ENCODE measurements at places on chromosomes 7 and 10.

DNA sequence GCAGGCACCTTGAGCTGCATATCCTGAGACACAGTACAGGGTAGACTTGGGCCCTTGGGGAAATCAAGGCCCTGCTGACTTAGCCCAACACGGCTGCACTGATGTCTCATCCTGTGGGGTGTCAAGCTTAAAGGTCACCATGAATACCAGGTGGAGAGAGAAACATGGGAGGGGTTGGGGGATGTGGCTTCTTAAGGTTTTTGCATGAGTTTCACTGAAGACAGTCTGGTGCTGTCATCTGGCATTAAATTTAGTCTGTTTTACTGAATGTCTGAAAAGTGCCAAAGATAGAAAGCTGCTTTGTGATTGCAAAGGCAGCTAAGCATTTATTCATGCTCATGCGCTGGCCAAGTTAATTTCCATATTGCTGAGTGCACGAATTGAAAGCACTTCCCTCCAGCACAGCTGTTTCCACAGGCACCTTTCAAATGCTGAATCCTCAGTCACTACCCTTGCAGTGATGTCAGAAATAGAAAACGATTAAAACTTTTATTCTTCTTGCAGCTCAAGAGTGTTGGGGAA, 102.1 kb downstream of the OSBPL3 start:
- DNase-seq: no peak

DNA sequence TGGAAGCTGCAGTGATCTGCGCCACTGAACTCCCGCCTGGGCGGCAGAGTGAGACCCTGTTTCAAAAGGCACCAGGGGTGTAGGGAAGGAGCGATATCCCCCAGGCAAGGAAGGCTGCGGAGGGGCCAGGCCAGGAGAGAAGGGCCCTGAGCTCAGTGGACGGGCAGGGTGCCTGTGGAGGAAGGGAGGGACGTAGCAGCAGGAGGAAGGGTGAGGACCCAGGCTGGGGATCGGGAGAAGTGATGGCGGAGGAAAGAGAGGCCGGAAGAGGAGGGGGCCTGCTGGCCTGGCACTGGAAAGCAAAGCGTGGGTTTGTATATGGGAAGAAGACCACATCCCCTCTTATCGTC, 45.6 kb downstream of the ALOX5 start:
- no peak for DNase-seq

- no peak for DNase-seq
Observed at GRCh38 chr10:113859261-113859660, 4.8 kb downstream of the NHLRC2 start.

GRCh38 chr7:133564484-133564883, 311.6 kb downstream of the EXOC4 start:
- DNase-seq: no peak

GRCh38 chr10:17200001-17200911, 1.2 kb downstream of the TRDMT1 start:
- peak; percentile 26 for DNase-seq

GRCh38 chr10:69384320-69384719, 32.4 kb downstream of the TACR2 start:
- no peak for DNase-seq

DNA sequence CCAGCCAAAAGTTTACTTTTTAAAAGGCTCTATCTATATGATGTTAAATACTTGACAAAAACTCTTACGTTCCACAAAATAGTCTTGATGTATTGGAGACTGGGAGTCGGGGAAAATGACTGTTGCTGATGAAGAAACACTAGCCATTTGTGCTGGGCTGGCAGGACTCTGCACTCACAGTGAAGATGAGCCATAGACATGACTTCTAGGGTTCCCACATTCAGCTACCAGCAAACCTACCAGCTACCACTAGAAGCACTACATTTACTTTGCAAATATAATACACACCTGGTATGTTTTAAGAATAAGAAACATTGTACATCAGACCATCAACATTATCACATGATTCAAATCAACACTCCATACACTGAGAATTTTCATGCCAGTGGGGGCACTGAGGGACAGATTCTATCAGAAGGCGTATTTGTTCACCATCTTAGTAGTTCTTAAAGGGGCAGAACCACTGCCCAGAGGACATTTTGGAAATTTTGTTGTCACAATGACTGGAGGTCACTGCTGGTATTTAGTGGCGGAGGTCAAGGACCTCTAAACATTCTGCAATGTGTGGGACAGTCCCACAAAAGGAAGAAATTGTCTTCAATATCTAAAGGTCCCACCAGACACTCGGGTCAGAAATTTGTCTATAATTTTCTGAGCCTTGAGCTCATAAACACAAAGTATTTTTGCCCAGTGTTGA, 52.3 kb downstream of the PARD3 start:
- DNase-seq: no peak

DNA sequence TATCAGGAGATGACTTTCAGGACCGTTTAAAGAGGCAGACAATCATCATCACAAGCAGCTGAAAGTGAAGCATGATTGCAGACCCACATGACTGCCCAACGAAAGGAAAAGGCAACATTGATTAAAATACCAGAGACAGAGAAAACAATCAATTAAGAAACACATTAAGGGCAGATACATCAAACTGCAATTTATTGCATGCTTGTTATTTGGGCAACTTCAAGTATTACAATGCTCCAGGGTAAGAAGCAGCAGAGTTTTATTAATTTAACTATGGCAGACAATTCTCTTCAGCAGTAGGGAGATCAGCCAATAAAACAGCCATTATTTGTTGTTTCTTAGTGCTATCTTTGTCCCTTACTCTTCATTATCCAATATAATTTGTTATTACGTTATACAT, 367.7 kb upstream of the HPS1 start:
- no peak for DNase-seq

DNA sequence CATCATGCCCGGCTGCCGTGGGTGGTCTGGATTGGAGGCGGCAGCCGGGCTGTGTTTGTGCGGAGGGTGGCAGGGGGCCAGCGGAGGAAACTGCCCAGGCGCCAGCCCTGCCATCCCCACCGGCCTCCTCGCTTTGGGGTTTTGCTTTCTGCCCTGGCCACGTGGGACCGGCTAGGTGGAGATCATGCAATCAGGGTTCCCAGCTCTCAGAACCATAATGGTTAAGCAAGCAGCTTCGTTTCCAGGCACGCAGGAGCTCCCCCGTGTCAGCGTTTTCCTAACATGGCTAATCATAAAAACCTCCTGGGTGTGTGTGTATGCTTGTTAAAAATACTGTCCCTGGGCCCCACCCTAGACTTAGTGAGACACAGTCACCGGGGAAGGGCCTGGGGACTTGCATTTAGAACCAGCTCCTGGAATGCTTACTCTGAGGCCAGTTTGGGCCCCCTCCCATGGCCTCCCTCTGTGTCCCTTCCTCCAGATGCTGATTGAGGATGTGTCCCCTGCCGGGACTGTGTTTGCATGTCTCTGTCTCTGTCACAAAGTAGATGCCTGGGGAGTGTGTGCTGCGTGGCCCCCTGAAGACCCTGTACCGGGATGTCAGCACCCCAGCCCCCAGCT, 119.3 kb downstream of the CUX1 start:
- DNase-seq: no peak

- DNase-seq: no peak
Observed at GRCh38 chr10:86330778-86331763, 35.5 kb downstream of the GRID1 start.

DNA sequence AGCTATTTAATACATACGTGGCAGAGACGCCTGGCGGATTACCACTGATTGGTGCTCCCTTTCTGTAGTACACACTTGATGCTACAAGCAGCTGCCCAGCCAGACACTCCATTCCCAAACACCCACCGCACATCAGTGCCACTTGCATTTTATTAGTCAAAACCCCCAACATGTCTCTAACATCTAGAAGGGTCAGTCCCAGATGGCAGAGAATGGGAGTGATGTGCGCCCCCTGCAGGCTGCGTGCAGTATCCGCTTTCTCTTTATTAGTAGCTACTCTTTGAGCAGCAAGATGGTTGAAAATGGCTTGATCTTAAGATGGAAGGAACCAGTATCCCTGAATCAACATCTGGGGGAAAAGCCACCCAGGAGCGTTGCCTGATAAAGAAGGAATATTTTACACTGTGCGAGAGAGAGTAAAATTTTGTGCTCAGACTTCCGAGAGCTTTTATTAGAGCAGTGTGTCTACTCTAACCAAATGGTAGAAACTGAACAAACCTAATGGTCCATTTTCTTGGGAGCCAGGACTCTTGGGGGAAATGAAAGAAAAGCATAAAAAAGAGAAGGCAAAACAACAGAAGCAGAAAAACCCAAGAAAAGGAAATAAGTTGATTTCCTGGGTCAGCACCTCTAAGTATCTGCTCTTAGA, 78.3 kb downstream of the ST8SIA6 start:
- no peak for DNase-seq

DNA sequence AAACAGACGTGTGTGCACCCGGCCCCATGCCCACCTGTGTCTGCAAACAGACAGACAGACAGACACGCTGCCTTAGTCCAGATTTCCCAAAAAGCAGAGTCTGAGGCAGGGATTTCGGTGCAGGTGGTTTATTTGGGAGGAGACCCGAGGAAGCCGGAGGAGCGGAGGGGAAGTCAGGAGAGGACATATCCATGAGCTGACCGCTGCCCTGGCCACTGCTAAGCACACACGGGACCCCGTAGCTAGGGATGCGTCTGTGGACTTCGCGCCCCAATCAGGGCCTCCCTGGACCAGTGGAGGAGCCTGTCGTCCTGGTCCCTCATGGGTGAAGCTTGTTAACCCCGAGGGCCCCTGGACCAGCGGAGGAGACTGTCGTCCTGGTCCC, 47.6 kb downstream of the FOXL3 start:
- DNase-seq: no peak

DNA sequence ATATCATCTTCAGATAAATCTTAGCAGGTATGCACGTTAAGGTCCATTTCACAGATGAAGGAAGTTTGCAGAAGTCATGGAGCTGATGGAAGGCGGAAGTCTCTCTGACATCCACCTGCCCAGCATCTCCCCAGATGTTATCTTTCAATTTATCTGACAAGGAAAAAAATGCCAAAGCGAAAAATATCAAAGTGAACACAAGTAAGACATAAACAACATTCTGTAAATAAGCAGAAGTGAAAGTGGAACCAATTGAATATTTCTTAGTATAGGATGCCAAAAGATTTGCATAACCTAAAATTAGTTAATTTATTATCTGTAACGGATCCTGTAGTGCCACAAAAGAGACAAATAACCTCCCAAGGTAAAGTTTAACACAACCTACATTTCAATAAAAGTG, 73.6 kb upstream of the NEBL start:
- DNase-seq: no peak

DNA sequence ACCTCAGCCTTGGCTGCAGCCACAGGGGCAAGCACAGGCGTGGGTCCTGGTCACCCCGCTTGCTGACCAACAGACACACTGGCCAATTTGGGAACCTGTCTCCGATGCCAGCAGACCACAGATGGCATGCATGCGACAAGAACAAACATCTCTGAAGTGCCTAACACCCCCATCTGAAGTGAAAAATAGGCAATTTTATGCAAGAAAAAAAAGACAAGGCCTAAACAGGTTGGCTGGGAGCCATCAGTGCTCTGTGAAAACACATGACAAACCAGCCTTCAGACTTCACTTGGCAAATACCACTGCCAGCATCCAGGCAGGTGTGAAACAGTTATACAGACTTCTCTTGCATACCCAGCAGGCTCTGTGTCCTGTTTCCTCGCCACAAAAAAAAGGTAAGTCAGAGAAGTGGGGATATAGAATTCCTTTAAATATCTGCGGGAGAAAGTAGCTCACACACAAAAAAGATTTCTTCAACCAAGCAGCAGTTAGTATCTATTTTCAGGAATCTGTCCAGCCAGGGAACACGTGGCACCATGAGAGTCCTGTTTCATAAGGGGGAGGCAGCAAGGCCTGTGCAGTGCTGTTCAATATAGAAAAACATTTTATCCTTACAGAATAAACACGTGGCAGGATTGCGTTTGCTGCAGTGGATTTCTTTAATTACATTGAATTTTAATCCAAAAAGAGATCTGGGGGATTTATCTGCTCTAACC, 293.4 kb upstream of the MKLN1 start:
- no peak for DNase-seq

GRCh38 chr7:139860090-139860775, 31.2 kb downstream of the TBXAS1 start:
- no peak for DNase-seq

DNA sequence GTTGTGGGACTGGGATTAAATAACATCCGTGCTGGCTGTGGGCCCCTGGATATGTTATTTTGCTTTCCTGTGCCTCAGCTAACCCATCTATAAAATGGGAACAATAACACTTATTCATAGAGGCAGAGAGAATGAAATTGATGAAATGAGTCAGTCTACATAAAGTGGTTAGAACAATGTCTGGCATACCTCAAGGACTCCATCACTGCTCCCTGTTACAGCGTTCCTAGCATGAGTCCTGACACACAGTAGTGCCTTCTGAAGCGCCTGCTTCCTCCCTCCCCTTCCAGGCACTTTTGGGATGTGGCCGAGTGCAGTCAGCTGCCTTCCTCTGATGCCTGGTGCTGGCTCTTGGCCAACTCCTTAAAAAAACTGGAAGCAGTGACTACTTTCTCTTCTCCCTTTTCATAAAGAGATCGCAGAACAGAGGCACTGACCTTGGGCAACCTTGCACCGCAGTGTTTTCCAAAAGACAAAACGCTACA, 108.4 kb upstream of the ZMIZ1 start:
- DNase-seq: peak; percentile 88

GRCh38 chr7:155795401-155795800, 16.9 kb downstream of the SHH start:
- no peak for DNase-seq

- DNase-seq: no peak
Observed at GRCh38 chr10:29731760-29732159, 97.0 kb upstream of the SVIL start.

- no peak for DNase-seq
Observed at GRCh38 chr10:78063236-78063635, 29.6 kb downstream of the RPS24 start.

DNA sequence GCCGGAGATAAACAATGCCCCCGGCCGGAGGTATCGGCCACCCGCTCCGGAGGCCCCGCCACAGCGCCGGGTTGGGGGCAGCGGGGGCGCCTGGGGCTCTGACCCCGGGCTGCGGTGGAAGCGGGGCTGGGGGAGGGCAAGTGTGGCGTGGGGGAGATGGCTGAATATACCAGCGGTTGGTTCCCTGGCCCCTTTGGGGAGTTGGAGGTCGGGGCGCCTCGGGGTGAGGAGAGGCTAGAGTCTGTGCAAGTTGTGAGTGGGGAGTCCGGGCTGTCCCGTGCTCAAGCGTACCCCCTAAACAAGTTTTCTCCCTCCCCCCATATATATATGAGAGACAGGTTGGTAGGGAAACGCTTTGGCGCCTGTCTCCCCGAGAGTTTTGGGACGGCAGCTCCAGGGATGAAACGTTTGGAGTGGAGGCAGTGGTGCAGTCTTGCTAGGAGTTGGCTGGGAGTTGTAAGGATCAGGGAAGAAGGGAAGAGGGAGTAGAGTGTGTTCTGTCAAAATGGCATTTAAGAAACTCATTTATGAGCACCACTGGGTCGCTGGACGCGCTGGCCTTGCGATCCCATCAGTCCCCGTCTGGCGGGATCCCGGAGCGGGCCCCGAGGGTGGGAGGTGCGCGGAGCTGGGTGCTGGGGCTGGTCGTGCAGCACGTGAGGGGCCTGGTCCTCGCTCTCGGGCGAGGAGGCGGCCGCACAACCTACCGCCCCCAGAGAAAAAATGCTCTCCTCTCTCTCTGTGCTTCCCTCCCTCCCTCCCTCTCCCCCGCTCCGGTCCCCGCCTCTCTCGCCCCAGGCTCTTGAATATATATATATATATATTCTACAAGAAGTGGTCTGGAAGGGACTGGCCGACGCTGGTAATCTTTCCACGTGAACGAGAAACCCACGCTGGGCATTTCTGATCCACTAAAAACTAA, 1.1 kb downstream of the TET1 start:
- no peak for DNase-seq

GRCh38 chr10:92914478-92915325, 66.4 kb downstream of the EXOC6 start:
- DNase-seq: peak; percentile 51

Data from HFFc6 (cell line).